Stimulated activated naive B cell treated with anti-CD40 and anti-IgM and Interleukin-4, amounts not matched to agents 10 μg/mL and 1 μg/mL and 100 μg/mL, for 72 hours (primary cell): ENCODE measurements at places on chromosomes 2 and 18.

DNA sequence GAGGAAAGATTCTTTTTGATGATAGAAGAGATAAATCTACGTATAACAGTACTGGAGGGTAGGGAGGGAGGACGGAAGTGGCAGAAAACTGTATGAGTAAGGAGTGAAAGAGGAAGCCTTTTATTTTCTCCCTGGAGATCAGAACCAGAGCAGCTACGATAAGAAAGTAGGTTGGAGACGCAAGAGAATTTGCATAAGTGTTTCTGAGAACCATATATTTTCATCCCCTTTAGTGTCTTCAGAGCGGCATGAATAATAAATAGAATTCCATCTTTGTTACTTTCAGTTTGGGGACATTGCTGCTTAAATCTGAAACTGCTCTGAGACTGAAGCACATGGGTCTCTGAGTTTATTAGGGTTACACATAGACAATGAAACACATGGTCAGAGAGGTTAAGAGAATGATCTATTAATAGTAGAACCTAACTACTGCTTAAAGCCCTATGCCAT is 230.2 kb upstream of the TNP1 start:
- peak; percentile 43 for DNase-seq

DNA sequence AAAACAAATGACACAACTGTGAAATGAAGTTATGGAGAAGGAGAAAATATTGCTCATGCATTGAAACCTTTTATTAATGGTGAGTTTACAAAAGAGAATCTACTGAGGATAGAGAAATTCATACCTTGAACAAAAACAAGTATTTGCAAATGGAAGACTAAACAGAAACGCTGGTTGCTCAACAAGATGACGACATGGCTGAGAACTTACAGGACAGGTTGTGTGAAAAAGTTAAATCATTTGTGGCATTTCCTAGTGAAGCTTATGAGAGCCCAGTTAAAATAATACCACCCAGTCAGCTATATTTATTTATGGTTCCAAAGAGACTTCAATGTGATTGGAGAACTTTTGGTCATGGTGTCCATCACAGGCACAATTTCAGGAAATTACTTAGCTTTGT is 148.6 kb upstream of the PKDCC start:
- DNase-seq = no peak

DNA sequence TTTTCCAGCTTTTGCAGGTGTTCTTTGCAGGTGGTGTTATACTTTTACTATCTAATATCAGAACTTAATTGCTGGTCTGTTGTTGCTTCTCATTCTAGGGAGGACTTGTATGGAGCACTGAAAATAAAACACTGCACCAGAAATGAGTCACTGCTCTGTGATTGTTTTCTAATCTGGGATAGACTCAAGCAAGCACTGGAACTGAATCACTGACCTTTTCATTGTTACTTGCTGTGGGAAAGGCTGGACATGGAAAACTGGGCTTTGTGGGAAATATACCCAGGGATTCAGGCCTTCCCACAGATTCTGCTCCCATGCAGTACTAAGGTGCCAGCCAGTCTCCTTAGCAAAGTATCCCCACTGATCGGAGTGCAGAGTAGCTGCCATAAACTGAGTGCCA is 470.0 kb upstream of the GCFC2 start:
- DNase-seq = no peak

DNA sequence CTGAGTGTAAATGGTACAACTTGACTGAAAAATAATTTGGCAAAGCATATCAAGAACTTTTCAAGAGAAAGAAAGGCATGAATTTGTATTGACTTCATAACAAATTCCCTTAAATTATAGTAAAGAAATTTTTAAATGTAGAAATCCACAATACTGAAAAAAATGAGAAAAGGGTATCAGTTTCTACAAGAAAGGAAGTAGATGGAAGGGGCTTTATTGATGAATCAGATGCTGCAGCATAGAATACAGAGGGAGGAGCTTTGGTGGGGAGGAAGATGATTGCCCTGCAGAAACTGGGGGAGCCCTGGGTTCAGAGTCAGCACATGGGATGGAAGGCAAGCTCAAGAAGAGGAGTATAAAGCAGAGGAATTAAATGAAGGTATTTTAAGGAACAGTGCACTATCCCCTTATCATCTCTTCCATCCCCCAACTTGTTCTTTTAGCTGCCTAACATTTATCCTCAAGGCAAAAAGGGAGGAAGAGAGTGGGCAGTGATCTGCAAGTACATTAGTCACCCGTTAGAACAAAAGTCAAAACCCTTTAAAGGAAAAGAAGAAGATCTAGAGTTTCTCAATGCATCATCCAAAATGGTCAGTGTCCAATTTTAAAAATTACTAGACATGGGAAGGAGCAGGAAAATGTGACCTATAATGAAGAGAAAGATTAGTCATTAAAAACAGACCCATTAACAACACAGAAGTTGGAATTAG is 77.7 kb downstream of the KCTD18 start:
- no peak for DNase-seq

GRCh38 chr2:226181909-226182308 is 617.7 kb downstream of the IRS1 start:
- DNase-seq = no peak
